ENCODE measurements at places on chromosomes 4 and X. TPM values are rescaled to one million over a fixed set of nuclear protein-coding genes. Genes with fewer than 3 reads are reported as not detected.

GRCh38 chr4:71009086-71009485, 15.6 kb downstream of the DCK start:
- DNase-seq = peak; percentile 80

- DNase-seq = no peak
These were observed 2.3 kb downstream of the HAUS7 start for GRCh38 chrX:153468008-153468580.

GRCh38 chr4:37717576-37717975, 31.4 kb upstream of the RELL1 start:
- peak; percentile 62 for DNase-seq

- DNase-seq = no peak
These were observed 22.4 kb downstream of the SAT1 start for GRCh38 chrX:23805389-23805788.

DNA sequence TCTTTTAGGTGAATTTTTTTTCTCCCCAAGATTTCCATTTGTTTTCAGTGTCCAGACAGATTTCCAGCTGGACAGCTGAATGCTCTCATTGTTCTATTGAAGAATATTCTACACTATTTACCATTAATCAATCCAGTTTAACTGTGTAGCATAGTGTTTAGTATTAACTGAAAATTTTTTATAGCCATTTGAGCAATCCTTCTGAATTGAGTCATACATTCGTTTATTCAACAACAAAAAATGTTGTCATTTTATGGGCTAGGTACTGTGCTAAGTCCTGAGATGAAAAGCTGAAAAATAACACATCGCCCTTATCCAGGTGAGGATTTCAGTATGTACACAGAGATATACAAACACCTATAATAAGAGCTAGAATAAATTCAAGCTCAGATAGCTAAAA, 223.3 kb downstream of the COL25A1 start:
- DNase-seq = peak; percentile 45

DNA sequence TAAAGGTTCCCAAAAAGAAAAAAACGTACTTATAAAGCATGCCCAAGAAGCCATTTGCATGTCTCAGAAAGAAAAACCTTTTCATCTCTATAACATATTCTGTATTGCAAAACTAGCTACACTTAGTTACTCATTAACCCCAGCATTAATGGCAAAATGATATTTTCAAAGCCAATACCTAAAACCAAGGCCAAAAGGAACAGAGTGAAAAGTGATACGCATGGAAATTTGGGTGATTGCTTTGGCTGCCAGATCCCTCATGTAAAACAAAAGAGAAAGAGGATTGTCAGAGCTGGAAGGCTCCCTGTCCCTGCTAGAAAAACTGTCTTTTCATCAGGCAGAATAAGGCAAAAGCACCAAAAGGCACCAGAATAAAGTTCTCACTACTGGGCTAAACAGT, 46.8 kb upstream of the RADX start:
- no peak for DNase-seq

GRCh38 chr4:74339501-74339900, 25.4 kb upstream of the EREG start:
- no peak for DNase-seq

C4orf36 gene
- total RNA-seq = 0.72 TPM

DNA sequence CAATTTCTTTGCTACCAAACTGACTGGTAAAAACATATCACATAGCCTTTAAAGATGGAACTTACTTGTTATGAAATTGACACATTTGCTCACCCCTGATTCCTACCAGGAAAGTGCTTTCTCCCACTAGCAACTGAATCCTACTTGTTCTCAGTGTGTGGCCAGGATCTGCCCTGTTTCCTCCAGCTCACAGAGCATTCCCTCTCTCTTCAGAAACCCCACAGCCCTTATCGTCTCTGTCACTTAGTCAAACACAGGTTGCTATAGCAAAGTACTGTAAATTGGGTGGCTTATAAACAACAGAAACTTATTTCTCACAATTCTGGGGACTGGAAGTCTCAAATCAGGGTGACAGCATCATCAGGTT, 265.2 kb upstream of the BOD1L1 start:
- no peak for DNase-seq

DNA sequence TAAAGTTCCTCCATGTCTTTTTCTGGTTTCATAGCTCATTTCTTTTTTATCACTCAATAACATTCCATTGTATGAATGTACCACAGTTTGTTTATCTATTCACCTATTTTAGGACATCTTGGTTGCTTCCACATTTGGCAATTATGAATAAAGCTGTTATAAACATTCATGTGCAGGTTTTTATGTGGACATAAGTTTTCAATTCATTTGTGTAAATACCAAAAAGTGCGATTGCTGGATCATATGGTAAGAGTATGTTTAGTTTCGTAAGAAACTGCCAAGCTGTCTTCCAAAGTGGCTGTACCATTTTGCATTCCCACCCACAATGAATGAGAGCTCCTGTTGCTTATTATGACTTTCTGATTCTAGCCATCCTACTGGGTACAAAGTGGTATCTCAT, 36.3 kb upstream of the ZFX start:
- DNase-seq = no peak

GRCh38 chr4:119284876-119285780, 36.8 kb downstream of the FABP2 start:
- DNase-seq = no peak

DNA sequence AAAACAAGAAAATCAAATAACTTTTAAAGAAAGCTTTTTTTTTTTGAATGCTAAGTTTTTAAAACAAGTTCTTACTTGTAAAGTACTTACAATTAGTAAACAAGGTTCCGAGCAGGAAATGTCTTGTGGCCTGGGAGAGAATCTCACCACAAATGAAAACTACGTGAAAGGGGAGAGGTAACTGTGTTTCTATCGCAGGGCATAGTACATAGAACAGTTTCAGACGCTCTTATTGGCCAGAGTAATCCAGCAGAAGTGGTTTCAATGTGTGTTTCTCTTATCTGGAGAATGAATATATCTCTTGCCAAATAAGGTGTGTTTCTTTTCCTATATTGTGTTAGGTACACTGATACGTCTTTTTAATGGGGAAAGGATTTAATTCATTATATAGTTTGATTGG, at the start of gene PLAC8:
PLAC8 (minus strand) TSS at position 154 of the 400 bp plus-strand sequence. CDS start 6,808 bp downstream, outside the sequence.
- no peak for DNase-seq

DNA sequence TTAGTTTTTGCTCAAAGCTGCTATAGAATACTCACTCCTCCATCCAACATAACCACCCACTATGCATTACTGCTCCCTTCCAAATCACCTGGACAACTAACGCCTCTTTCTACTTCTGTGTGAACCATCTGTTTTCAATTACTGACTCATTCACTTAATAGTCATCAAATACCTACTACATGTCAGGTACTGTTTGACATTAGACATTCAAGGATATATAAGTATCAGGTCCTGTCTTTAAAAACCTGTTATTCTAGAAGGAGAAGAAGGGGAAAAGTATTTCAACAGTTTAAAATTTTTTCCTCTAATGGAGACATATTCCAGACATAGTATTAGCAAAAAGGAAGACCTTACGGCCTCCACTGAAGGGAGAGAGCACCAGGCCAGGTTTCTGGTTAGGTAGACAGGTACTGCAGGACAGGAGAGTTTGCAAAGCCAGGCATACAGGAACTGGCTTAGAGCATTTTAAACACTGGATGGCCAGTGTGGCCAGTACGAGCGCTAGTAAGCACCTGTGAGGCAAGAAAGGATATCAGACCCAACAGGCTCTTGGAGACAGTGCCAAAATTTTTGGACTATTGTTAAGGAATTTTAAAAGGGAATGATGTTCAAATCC, 39.0 kb downstream of the SH3RF1 start:
- DNase-seq = peak; percentile 10

GLRA3 gene
- total RNA-seq = not detected

GRCh38 chrX:68832101-68832416, 3.2 kb downstream of the EFNB1 start:
- DNase-seq = peak; percentile 97

- DNase-seq = no peak
These were observed 39.0 kb downstream of the BCOR start for GRCh38 chrX:40058719-40059118.

- no peak for DNase-seq
These were observed 897.7 kb upstream of the EPHA5 start for GRCh38 chr4:66568001-66568400.

- DNase-seq = no peak
These were observed 242.4 kb downstream of the ARHGAP24 start for GRCh38 chr4:85717351-85717750.

DNA sequence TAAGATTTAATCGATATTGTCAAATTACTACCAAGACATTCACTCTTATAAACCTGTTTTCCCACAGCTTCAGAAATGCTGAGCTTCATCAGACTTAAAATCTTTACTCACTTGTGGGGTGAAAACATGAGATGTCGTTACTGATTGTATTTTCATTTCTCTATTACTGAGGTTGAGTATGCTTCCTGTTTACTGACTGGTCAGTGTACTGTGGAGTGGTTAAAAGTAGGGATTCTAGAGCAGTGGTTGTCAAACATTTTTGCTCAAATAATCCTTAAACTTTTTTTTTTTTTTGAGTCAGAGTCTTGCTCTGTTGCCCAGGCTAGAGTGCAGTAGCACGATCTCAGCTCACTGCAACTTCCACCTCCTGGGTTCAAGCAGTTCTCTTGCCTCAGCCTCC, 50.3 kb downstream of the NSUN7 start:
- no peak for DNase-seq

DNA sequence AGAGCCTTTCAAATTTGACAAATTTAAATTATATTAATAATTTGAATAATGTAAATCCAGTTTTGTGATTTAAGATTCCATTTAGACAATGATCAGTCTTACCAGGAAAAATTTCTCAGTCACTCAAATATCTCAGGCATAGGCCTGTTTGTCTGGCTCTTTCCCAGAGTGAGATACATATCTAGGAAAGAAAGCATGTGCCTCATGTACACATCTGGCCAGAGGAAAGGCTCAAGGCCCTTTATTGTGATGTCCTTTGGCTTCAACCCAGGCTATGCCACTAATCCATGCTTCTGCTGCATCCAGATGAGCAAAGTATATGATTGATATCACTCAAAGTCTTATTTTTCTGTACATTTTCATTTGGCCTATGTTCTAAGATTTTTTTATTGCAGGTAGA, 473.3 kb upstream of the ADGRL3 start:
- no peak for DNase-seq

MTNR1A gene
- total RNA-seq = not detected

GRCh38 chr4:1603413-1604135, 80.5 kb downstream of the FAM53A start:
- DNase-seq = peak; percentile 90

DNA sequence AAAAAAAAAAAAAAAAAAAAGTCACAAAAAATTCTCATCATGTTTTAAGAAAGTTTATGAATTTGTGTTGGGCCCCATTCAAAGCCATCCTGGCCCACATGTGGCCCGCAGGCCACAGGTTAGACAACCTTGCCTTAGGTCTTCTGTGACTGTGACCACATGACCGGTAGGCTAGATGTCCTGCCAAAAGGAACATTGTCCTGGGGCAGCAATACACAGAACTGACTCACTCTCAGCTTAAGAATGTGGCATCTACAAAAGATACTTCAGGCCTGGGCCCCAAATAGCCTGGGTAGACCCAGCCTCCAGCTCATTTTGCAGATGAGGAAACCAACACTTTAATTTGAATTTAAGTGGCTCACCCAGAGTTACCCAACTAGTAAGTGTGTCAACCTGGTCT, 10.0 kb downstream of the AWAT2 start:
- no peak for DNase-seq

DNA sequence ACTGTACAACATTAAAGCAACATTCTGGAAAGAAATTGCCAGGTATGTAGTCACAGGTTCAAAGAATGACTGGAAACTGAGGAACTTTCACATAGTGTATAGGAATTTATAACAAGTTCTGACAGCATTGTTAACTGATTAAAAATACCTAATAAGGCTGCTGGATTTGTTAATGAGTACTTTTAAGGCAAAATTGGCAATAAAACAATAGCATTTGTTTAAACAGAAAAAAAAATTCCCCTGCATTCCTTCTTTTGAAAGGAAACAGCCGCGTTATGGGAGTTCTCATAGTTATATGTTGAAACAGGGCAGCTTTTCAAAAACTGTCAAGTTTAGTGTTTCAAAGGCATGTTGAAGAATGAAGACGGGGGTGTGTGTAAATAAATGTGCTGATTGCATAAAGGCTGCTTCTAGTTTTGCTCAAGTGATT, 282.5 kb upstream of the FAT1 start:
- DNase-seq = no peak

IL2RG gene
- total RNA-seq = not detected

- no peak for DNase-seq
These were observed 272.7 kb upstream of the PCDH18 start for GRCh38 chr4:137804906-137805495.

DNA sequence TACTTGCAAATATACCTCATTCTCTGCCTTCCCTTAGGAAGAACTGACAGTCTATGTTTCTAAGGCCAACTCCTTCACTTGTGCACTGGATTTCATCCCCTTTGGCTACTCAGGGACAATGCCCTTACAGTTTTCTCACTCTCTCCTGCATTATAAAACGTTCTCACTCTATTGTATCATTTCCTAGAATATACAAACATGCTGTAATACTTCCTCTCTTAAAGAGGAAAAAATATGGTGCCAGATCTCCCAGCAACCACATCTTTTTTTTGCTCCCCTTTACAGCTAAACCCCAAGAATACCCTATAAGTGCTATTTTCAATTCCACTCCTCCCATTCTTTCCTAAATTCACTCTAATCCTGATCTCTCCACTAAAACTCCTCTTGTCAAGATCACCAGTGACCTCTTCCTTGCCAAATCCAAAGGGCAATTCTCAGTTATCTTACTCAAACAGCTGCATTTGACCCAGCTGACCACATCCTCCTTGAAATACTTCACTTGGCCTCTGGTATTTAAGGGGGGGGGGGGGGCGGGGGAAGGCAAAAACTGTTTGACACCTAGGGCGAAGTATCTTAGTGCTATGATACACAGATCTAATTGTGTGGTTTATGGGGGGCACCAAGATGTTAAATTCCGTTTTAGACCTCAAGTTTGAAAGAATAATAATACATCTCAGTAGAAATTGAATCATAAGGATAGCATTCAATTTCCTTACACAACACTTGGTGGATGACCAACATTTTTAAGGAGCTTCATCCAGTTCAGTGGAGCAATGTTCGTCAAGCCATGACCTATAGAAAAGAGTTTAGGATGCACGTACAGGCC, 1.6 kb downstream of the RCHY1 start:
- DNase-seq = no peak

DNA sequence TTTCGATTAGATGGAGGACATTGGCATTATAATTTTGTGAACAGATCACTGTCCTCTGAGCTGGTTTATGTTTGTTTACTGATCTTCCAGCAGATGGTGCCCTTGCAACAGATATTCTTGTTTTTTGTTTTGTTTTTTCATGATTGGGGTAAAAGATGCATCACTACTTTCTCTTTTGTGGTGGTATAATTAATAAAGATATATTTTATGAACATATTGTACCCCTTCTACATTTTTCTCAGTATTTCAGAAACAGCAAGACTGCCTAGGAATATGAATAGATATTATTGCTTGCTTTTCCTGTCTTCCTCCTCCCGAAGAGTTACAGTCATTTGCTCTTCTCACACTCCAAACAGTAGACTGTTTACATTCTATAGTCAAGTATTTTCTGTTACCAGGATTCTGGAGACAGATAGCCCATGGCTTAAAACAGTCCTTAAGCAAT, 905.2 kb downstream of the TRAM1L1 start:
- no peak for DNase-seq

ART3 gene
- total RNA-seq = under 0.01 TPM

MSN gene
- 236 TPM for total RNA-seq

REELD1 gene
- not detected for total RNA-seq

- DNase-seq = no peak
These were observed 139.3 kb upstream of the MXRA5 start for GRCh38 chrX:3485727-3486126.

GRCh38 chr4:158934996-158935669, 166.3 kb downstream of the FNIP2 start:
- DNase-seq = no peak

- DNase-seq = no peak
These were observed 120.2 kb upstream of the NDST4 start for GRCh38 chr4:115233600-115233999.
